Left kidney (tissue), 8 donors: ENCODE measurements at places on chromosomes 1 and 21.

GRCh38 chr1:237875291-237875690 is 15.4 kb downstream of the ZP4 start:
- DNase-seq: no peak

DNA sequence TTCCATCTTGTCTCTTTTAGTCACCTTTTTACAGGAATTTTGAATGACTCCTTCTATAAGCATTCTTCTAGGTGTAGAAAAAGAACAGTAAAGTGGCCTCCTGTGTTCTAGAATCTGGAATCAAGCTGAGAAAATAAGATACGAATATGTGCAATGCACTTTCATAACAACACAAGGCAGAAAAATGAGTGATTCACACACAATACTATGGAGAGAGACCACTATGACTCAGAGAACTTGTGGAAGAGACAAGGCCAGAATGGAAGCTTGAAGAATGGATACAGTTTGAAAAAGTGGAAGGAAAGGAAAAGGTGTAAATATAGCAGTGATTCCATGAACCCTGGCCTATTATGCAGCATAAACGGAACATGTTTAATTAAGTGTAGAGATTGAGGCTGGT is 57.1 kb upstream of the SAMSN1 start:
- DNase-seq: no peak

DNA sequence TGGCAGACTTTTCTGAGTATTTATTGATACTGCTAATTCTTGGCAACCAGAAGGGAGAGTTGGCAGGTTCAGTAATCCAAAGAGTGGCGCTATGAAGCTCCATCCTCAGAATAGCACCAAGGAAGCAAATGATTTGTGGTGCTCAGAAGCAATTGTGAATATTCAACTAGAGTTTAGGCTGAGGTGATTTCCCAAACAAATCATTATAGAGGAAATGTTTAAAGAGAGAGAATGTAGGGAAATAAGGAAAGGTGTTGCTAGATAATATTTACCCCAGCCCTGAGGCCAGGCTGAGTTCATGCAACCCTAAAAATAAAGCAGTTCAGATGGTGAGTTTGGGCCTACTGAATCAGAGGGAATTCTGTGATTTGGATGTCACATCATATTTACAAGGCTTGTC is 363.4 kb upstream of the PLXNA2 start:
- DNase-seq: no peak

- no peak for DNase-seq
These were observed 55.9 kb downstream of the CAMSAP2 start for GRCh38 chr1:200794506-200795065.

GRCh38 chr1:247386217-247386616 is 29.8 kb upstream of the NLRP3 start:
- no peak for DNase-seq

GRCh38 chr21:16840538-16840937 is 672.3 kb upstream of the CXADR start:
- DNase-seq: no peak
